ENCODE measurements at places on chromosomes 3 and 15.

GRCh38 chr15:63449731-63450130 lies 54.7 kb upstream of the USP3 start:
- DNase-seq, result no peak

- no peak for DNase-seq
Observed at GRCh38 chr3:159499031-159499793, 489.4 kb upstream of the IL12A start.

DNA sequence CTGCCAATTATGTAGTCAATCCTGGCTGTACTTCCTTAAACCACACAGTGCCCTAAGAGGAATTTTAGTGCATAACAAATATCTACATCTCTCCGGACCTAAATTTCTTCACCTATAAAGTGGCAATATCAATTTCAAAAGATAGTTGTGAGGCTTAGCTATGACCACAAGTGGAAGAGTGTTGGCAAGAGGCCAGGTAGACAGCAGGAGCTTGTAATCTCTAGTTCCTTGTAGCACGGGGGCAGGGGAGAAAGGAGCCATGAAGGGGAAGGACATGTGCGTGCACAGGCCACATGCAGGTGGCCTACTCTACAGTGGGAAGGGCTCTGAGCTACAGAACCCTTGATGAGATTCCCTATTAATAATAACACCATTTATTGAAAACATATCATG lies 269.7 kb downstream of the ABHD5 start:
- no peak for DNase-seq

DNA sequence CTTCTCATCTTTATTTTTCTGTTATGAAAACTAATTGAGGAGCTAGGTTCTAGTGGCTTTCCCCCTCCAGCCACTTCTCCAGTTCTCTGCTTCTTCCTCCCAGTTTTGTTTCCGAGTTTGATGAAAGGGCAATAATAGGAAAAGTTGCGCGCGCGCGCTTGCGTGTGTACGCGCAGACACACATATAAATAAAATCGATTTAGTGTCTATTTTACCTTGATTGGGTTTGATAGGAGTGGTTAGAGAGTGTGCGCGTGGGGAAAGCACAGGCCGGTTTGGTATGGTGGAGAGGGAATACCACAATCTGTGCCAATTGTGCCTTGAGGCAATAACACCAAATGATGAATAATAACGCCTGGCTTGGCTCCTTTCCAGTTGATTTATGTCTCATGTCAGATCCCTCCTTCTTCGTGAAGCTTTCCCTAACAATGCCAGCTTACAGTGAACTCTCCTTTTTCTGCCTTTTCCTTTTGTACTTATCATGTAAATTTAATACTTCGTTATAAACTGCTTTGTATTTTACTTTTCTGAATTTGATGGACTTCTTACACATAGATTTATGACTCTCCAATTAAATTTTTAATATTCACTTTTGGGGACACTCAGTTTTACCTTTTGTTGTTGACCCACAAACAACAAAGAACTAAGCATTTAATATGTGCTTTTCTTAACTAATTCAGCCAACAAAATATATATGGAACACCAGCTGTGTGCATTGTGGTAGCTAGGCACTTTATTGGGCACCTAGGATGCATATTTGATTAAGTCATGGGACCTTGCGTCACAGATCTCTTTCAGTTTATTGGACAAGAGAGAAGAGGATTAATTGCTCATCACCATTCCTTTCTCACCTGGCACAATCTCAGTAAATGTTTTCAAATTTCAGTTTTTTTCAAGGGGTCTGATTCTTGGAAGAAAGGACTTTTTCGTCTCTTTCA lies 1.7 kb downstream of the TIPARP start:
- peak; percentile 46 for DNase-seq

- DNase-seq, result no peak
Observed at GRCh38 chr3:46987319-46987742, 7.9 kb downstream of the NBEAL2 start.

DNA sequence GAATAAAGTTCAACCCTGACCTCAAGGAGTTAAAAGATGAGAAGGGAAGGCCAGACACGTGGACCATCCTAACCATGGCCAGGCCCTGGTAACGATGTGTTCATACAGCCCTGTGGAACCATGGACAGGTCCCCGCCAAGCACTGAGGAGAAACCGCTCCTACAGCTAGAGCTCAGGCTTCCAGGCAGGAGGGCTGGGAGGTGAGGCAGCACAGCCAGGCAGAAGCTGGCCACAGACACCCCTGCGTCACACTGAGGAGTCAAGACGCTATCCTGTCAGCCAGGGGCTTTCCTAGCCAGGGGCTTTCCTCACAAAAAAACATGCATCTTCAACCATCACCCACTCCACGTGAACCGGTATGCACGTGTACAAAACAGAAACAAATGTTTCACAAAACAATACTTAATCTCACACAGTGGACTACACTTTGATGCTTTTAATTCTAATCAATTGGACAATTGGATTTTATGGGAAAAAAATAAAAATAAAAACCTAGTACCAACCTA lies 73.2 kb downstream of the TBC1D2B start:
- DNase-seq, result no peak

GRCh38 chr15:85379403-85380131 lies 836 bp upstream of the AKAP13 start:
- peak; percentile 57 for DNase-seq

DNA sequence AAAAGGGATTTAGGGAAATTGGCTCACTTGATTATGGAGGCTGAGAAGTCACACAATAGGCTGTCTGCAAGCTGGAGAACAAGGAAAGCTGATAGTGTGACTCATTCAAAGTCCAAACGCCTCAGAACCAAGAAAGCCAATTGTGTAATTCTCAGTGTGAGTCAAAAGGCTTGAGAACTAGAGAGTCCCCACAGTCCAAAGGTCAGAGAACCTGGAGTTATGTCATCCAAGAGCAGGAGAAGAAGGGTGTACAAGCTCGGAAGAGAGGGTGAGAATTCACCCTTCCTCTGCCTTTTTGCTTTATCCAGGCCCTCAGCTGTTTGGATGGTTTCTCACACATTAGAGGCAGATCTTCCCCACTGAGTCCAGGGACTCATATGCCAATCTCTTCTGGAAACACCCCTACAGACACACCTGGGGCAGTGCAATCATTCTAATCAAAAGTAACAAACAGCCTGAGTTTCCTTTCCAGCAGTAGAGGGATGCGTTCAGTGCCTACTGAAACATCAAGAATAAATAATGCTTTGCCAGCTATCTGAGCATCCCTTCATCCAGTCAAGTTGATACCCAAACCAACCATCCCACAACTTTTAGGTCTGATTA lies 271.5 kb downstream of the SATB1 start:
- no peak for DNase-seq

- no peak for DNase-seq
Observed at GRCh38 chr15:23670970-23671369, 16.1 kb downstream of the NDN start.

GRCh38 chr15:67248011-67248505 lies 6.4 kb downstream of the AAGAB start:
- DNase-seq, result no peak

- DNase-seq, result no peak
Observed at GRCh38 chr3:111210866-111211564, 139.4 kb downstream of the NECTIN3 start.

DNA sequence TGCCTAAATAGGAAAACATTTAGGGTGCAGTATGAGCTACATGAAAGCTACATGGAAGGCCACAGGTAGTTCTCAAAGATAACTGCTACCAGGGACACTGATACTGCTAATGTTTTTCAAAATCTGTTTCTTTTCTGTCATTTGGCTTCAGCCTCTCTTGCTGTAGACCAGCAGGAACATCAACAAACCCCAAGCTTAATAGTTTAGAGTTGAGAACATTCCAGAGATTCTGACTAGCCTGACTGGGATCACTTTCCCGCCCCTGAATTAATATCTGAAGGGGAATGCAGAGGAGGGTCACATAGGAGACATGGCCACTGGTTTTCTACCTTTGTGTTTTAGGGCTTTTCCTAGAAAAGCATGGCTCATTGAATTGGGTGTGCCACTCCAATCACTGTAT lies 16.9 kb upstream of the C3orf38 start:
- no peak for DNase-seq

DNA sequence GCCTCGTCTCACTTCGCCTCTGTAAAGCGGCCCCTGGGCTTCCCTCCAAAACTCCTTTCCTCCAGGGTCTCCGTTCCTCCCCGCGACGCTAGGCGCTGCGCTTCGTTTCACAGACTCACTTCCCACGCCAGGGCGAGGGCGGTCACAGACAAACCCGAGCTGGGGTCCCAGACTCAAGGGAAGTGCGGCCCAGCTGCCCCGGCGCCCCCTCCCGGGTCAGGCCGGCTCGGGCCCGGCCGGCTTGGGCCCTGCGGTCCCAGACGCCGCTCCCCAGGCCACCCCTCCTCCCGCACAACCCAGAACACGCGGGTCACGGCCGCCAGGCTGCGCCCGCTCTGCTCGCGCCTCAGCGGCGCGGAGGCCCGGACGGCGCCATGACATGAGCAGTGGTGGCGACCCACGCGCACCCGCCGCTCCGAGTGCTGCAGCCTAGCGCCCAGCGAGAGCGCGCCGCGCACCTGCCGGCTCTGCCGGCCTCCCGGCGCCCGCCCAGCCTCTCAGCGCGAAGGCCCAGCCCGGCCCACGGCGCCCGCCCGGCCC lies 547 bp downstream of the NUP210 start:
- DNase-seq, result peak; percentile 50

- no peak for DNase-seq
Observed at GRCh38 chr15:94029495-94029894, 201.9 kb upstream of the MCTP2 start.

- no peak for DNase-seq
Observed at GRCh38 chr15:25544076-25544475, 105.3 kb upstream of the UBE3A start.

GRCh38 chr3:183653209-183654064 lies 18.0 kb downstream of the KLHL24 start:
- DNase-seq, result no peak

- DNase-seq, result no peak
Observed at GRCh38 chr3:31911643-31912042, 69.4 kb downstream of the OSBPL10 start.

DNA sequence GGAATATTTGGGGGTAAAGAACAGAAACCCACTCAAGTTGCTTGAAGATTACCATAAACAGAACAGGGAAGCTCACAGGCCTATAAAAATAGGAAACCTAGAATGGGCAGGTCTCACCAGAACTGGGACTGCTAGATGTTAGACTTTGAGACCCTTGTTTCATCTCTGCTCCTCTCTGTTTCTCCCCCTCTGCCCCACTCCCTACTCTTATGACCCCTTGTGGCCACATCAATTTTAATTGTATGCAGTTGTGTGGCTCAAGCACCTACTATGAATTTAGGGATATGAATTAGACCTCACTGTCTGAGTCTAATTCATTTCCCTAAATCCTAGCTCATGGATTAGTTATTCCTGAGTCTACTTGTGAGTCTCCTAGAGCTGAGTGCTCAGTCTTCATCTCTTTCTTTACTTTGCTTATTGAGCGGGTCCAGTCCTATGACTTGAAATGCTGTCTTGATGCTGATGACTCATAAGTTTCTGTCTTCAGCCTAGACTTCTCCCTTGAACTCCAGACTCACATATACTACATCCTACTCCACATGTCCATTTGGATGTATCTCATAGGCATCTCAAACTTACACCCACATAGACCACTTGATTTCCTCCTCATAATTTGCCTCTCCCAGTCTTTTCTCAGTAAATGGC lies 78.7 kb downstream of the ITPR1 start:
- DNase-seq, result no peak

DNA sequence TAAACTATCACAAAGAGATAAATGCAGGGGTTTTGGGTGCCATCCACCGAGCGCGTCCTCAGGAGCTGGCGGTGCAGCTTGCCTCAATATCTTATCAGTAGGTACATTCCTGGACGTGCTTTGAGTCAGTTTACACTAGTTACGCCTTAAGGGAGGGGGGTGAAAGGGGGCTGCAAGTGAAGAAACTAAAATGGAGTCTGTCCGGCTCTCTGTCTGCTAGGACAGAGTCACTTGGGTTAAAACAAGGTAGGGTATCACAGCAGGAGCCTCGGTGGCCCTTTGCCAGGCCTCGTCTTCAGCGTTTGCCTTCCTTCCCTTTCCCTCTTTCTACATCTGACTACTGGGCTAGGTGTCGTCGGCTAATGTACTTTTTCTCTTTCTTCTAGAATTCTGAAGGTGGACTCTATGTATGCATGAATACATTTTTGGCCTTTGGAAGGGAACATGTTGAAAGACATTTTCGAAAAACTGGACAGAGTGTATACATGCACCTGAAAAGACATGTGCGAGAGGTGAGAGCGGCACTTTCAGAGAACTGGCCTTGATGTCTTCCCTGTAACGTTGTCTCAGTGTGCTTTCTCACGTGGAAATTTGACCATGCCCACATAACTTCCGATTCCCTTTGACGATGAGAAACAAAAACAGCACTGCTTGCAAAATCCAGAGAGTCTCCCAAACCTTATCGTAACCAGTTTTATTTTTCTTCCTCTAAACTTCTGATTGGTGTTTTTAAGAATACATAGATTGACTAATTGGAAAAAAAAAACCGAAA lies 28.8 kb downstream of the USP13 start:
- DNase-seq, result no peak

- no peak for DNase-seq
Observed at GRCh38 chr3:12484983-12485327, 675 bp downstream of the TSEN2 start.

GRCh38 chr15:49883121-49883520 lies 235.9 kb downstream of the ATP8B4 start:
- DNase-seq, result no peak

DNA sequence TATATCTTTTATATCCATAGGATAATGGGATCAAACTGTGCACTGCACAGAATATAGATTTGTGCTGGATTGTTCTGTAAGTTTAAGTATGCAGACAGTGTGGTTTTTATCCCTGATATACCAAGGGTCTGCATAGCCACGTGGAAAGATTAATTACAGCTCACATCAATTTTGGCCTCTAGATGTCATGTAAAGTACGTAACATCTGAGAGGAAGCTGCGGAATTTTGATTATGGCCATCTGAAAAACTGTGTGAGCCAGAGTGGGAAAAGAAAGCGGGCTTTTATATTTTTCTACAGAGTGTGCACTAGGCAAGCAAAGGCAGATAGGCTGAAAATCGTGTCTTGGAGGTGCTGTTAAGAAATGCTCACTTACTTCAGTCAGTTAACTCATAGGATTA lies 562.7 kb downstream of the GBE1 start:
- no peak for DNase-seq

- no peak for DNase-seq
Observed at GRCh38 chr3:46667657-46668056, 25.8 kb downstream of the ALS2CL start.

DNA sequence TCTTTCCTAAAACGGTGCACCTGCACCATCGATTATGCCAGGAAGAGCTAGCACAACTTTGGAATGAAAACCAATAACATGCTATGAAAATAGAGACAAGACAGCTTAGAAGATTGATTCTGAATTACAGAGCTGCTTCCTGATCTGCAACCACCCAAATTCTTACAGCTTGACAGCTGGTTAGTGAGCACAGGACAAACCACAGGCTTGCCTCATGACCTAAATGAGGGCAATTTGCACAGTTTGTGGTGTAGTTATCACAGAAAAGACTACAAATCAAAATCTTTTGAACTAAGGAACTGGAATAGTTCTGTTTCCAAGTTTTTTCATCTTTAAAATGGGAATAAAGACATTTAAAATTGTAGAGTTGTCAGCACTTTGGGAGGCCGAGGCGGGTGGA lies 533.5 kb downstream of the NAALADL2 start:
- no peak for DNase-seq

- no peak for DNase-seq
Observed at GRCh38 chr15:47685141-47685870, 32.0 kb upstream of the SEMA6D start.
